ENCODE measurements at places on chromosomes 11 and 22. TPM values are rescaled to one million over a fixed set of nuclear protein-coding genes. Genes with fewer than 3 reads are reported as not detected.

Gene RIMBP3B
- total RNA-seq = 0.16 TPM

DNA sequence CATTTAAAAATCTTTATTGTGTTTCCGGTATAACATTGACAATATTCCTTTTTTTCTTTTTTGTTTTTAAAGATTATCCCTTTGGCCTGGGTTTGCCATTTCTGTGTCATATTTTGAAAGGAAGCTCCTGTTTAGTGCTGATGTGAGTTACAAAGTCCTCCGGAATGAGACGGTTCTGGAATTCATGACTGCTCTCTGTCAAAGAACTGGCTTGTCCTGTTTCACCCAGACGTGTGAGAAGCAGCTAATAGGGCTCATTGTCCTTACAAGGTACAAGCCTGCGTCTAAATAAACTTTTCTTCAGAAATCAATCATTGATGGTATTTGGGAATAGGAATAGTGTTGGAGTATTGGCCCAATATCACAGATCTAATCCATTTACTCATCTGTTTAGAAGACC, 19.8 kb downstream of the PIWIL4 start:
- no peaks in the 10 kb centered on the region for H3K36me3 ChIP-seq
- DNase-seq = no peak
- H3K27ac ChIP-seq = no peak overlapping the region
- H3K4me3 ChIP-seq = no peak overlapping the region
- H3K27me3 ChIP-seq = no peaks in the 10 kb centered on the region

Gene APOA4
- total RNA-seq = not detected

DNA sequence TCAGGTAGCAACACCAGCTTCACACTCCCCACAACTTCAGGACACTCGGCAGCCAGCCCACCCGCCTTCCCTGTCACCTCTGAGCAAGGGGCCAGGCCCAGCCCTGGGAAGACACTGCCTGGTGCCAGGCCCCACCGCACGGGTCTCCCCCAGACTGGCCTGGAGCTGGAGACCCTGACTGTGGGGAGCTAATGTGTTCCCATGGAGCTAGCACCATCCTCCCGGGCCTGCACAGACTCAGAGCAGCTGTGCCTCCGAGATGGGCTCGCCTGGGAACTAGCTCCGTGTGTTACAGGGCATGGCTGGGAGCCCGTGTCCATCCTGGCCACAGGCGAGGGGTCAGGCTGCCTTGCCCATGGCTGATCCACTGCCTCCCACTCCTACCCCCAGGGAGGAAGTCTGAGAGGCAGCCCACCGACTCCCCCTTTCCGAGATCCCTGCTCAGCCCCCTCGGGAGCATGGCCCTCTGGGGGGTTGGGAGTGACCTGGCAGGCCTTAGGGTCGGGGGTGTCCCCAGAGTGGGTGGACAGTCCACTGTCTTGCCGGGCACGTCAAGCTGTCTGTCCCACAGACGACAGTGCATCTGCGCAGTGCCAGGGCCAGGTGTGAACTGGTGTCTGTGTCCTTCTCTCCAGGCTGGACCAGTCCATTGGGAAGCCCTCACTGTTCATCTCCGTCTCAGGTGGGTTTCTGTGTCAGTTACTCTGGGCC, 76.7 kb upstream of the KCNQ1OT1 start:
- peaks cover 15% of the 10 kb centered on the region for H3K4me1 ChIP-seq
- H3K27ac ChIP-seq = no peak overlapping the region
- no peak overlapping the region for H3K4me3 ChIP-seq
- H3K27me3 ChIP-seq = peaks cover 13% of the 10 kb centered on the region
- DNase-seq = no peak
- no peaks in the 10 kb centered on the region for H3K36me3 ChIP-seq

GRCh38 chr22:35978889-35979288, 49.7 kb downstream of the RBFOX2 start:
- H3K36me3 ChIP-seq = no peaks in the 10 kb centered on the region
- no peak overlapping the region for H3K4me3 ChIP-seq

- H3K4me1 ChIP-seq = peaks cover 48% of the 10 kb centered on the region
- no peaks in the 10 kb centered on the region for H3K27me3 ChIP-seq
- H3K36me3 ChIP-seq = peaks cover 5% of the 10 kb centered on the region
- no peak for DNase-seq
- H3K27ac ChIP-seq = peak overlapping the region; percentile 93
These were observed 12.2 kb upstream of the MFNG start for GRCh38 chr22:37498289-37498909.

DNA sequence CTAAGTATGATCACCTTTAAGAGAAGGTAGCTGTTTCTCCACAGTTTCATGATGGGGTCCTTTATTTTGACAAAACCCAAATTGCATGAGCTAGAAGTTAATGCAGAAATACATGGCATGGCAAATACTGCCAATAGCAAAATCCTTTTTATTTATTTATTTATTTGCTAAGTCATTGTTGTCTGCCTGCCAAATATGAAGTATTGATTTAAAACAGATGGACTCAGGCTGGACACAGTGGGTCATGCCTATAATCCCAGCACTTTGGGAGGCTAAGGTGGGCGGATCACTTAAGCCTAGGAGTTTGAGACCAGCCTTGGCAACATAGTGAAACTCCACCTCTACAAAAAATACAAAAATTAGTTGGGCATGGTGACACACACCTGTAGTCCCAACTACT, 52.4 kb downstream of the LARGE2 start:
- H3K27ac ChIP-seq = no peak overlapping the region
- H3K36me3 ChIP-seq = peaks cover 11% of the 10 kb centered on the region
- H3K4me3 ChIP-seq = no peak overlapping the region
- H3K4me1 ChIP-seq = no peaks in the 10 kb centered on the region
- no peaks in the 10 kb centered on the region for H3K27me3 ChIP-seq

DNA sequence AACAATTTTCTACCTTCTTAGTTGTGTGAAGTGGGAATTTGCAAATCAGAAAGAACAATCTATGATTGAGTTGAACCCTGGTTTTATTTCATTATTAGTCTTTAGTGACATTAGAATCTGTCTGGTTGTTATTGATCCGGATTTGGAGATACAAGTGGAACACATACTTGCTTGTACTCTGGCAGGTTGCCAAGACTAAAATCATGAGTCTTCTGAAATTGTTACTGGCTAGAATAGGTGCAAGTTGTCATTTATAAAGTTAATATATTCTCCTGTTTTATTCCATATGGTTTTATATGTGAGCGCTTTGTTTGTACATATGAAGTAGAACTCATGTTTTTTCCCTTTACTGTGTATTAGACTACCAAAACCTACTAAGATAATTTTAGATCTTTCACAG, 23.0 kb downstream of the CCDC15 start:
- no peaks in the 10 kb centered on the region for H3K4me1 ChIP-seq
- H3K4me3 ChIP-seq = no peak overlapping the region
- no peak overlapping the region for H3K27ac ChIP-seq
- H3K36me3 ChIP-seq = no peaks in the 10 kb centered on the region
- DNase-seq = no peak

Gene POU2AF3
- 0.27 TPM for total RNA-seq

Gene OR52A1
- not detected for total RNA-seq

- no peaks in the 10 kb centered on the region for H3K27me3 ChIP-seq
These were observed 24.4 kb downstream of the PI4KA start for GRCh38 chr22:20834206-20834605.

DNA sequence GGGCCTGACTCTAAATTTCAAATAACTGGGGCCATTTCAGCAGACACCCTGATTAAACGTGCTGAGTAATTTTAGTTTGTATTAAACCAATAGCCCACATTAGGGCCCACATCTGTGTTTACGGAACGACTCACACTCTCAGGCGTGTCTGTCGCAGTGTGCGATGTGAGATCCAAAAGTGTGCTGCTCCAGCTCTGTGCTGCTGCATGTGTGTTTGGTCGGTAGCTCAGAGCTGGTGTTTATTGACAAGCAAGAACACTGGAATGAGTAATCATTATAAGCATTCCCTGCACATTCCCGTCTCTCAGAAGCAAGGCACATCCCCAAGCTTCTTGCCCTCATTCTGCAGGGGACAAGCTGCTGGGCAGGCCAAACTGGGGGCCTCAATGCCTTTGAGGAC, 7.8 kb downstream of the OPCML start:
- H3K27ac ChIP-seq = no peak overlapping the region
- no peak overlapping the region for H3K4me3 ChIP-seq
- no peak for DNase-seq
- no peaks in the 10 kb centered on the region for H3K4me1 ChIP-seq

DNA sequence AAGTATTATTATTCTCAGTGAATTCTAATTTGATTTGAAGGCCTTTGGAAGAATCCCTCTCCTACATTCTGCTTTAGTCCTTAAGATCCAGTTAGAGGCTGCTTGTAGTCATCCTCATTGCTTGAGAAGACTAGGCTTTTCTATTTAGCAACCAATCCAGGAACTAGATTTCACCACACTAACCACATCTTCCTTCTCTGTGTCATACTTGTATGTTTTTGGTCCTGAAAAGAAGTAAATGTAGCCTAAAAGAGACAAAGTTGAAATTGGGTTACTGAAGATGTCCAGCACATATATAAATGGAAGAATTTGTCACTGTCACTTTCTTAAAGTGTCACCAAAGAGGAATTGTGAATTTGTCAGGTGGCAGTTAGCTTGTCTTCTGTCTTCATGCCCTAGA, 46.6 kb upstream of the MMP7 start:
- H3K4me1 ChIP-seq = peaks cover 3% of the 10 kb centered on the region
- no peak overlapping the region for H3K4me3 ChIP-seq
- H3K36me3 ChIP-seq = no peaks in the 10 kb centered on the region
- peak; percentile 24 for DNase-seq

GRCh38 chr11:122836916-122837315, 1.4 kb upstream of the CRTAM start:
- H3K27me3 ChIP-seq = no peaks in the 10 kb centered on the region
- H3K4me3 ChIP-seq = no peak overlapping the region
- DNase-seq = no peak
- H3K36me3 ChIP-seq = no peaks in the 10 kb centered on the region

DNA sequence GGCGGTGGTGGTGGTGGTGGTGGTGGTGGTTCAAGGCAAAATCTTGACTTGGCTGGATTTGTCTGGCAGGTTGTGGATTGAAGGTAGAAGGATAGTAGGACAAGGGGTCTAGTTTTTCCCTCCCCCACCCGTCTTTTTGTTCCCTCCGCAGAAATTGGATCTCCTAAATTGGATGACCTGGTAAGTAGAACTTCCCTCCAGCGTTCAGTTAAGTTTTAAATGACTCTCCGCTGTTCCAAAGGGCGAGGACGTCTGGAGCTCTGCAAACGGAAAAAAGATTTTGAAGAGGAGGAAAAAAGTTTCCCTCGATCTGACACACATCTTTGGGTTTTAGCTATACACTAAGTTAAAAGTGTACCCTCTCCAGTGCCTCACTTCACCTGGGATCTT, 422 bp upstream of the LGR4 start:
- H3K36me3 ChIP-seq = no peaks in the 10 kb centered on the region
- peaks cover 29% of the 10 kb centered on the region for H3K4me1 ChIP-seq

Gene LRP4
- 19.0 TPM for total RNA-seq

GRCh38 chr11:49221112-49221511, 12.7 kb upstream of the FOLH1 start:
- DNase-seq = no peak
- no peaks in the 10 kb centered on the region for H3K27me3 ChIP-seq
- H3K27ac ChIP-seq = no peak overlapping the region
- no peaks in the 10 kb centered on the region for H3K36me3 ChIP-seq
- no peaks in the 10 kb centered on the region for H3K4me1 ChIP-seq

Gene APOL1
- total RNA-seq = 7.5 TPM

Gene TCN2
- total RNA-seq = 3.8 TPM

GRCh38 chr22:47123827-47124442, 361.5 kb downstream of the TBC1D22A start:
- H3K4me3 ChIP-seq = no peak overlapping the region
- H3K36me3 ChIP-seq = no peaks in the 10 kb centered on the region
- DNase-seq = no peak
- no peaks in the 10 kb centered on the region for H3K27me3 ChIP-seq
- no peaks in the 10 kb centered on the region for H3K4me1 ChIP-seq

GRCh38 chr11:7672960-7673723, at the start of gene CYB5R2:
Gene CYB5R2, minus strand, starts transcription at chr11:7673500. Its CDS starts 675 bp downstream, at chr11:7672825.
- peaks cover 9% of the 10 kb centered on the region for H3K4me1 ChIP-seq
- H3K36me3 ChIP-seq = no peaks in the 10 kb centered on the region
- no peak for DNase-seq
- peak within 1 kb of the TSS; percentile 41 for H3K4me3 ChIP-seq

GRCh38 chr22:32701034-32701433, 100.5 kb upstream of the TIMP3 start:
- H3K27me3 ChIP-seq = no peaks in the 10 kb centered on the region
- H3K4me1 ChIP-seq = peaks cover 7% of the 10 kb centered on the region
- H3K4me3 ChIP-seq = no peak overlapping the region
- no peaks in the 10 kb centered on the region for H3K36me3 ChIP-seq
- DNase-seq = peak; percentile 37
- H3K27ac ChIP-seq = no peak overlapping the region

Gene CHRM1
- total RNA-seq = not detected

DNA sequence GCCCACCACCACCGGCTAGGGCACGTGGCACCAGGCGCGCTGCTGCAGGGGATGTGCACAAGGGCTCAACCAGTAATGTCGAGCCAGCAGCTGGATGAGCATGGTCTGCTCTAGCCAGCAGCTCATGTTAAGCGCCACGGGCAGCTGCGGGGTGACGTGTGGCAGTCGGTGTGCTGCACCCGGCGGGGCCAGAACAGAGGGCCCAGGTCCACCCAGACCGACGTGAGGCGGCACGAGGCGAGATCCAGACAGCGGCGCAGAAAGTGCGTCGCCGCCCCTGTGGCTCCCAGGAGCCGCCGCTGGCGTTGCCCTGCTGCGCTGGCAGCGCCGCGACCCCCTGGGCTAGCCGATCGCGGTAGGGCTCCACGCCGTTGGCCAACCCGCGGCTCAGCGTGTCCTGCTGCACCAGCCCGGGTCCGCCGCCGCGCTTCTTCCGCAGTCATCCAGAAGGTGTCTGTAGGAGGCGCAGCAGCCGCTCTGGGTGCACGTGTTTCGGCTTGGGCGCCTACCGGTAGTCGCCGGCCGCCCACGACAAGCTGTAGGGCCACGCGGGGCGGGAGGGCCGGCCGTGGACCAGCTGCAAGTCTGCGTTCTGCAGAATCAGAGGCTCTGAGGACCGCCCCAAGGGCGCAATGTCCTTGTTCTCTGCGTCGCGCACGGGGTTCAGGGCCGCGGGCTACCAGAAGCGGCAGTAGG, 4.6 kb upstream of the GALR3 start:
- H3K27me3 ChIP-seq = peaks cover 13% of the 10 kb centered on the region
- H3K36me3 ChIP-seq = no peaks in the 10 kb centered on the region
- peak overlapping the region; percentile 20 for H3K4me3 ChIP-seq
- peaks cover 18% of the 10 kb centered on the region for H3K4me1 ChIP-seq

GRCh38 chr22:48937032-48937639, 890.5 kb downstream of the BRD1 start:
- no peak for DNase-seq
- no peaks in the 10 kb centered on the region for H3K36me3 ChIP-seq
- no peak overlapping the region for H3K27ac ChIP-seq
- H3K4me1 ChIP-seq = no peaks in the 10 kb centered on the region
